G401 (cell line): ENCODE measurements at places on chromosomes 7 and 10.

GRCh38 chr10:21138769-21139340, 241.7 kb upstream of the NEBL start:
- DNase-seq = no peak

DNA sequence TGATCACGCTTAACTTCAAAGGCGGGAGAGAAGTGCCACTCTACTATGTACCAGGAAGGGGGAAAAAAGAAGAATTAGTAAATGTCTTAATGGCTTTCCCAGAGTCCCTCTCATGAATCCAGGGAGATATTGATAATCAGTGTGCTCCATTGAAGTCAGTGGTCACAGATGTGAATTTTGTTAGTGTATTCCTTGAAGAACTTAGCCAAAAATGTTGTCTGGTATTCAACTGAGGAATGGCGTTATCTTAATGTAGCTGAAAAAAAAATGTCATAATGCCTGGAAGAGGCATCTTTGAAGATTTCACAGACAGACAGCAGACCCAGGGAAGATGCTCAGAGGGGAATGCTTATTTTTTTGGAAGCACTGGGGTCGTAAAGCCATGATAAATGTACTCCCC, 250.4 kb downstream of the WDR11 start:
- DNase-seq = no peak

DNA sequence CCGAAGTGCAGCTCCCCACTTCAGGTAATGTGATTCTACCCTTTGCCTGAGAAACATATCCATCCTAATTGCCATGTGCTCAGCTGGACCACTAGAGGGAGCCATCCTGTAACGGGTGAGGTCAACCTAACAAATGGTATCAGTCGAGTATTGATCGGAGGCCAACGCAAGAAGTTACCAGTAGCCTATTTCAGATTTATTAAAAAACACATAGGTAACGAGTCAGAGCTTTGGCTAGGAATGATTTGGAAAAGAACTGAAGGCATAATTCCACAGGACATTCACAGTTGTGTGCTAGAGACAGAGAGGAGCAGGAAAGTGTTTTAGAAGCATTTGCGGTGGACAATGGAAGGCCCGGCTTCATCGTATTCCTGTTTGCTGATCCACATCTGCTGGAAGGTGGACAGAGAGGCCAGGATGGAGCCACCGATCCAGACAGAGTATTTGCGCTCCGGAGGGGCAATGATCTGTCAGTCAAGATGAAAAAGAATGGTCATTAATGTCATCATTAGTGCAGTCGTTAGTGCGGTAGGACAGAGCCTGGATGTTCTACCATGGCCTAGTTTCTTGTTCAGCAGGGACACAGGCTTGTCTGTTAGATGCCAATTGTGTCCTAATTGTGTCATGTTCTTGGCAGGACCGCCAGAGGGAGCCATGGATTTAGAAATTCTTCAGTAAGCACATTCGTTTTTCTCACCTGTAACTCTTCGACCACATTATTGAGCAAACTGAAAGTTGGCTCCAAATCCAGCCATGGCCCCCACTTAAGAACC, 17.5 kb downstream of the ACTA2 start:
- DNase-seq = peak; percentile 94

DNA sequence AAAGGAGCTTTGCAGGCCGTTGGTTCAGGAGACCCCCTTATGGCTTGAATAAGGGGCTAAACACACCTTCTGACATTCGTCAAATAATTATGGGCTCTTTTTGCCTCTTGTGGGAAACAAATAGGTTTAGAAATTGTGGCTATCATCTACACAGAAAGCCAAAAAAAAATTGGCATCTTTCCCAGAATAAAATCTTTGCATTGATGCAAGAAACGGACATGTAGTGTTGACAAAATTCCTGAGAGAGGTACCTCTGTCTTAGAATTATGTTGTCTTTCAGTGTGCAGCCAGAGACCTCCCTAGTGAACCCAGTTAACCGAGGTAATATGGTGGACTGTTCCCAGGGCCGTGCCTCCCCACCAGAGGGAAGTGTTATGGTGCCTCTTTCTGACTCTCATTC, 283.9 kb downstream of the SDHAF3 start:
- DNase-seq = no peak

GRCh38 chr10:124265391-124265745, 153.4 kb downstream of the OAT start:
- DNase-seq = no peak

DNA sequence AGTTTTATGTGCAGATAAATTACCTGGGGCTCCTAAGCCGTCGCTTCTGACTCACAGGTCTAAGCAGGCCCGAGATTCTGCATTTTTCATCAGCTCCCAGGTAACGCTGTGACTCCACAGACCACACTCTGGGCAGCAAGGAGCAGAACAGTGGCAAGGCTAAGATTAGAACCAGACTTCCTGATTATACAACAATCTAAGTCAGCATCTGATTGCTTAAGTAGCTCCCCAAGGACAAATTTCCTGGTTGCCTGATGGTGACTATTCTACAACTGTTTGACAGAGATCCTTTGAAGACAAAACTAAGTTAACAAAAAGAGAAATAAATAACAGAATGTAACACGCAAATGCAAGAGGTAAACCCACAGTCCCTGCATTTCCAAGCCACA, 69.0 kb downstream of the CREB3L2 start:
- DNase-seq = no peak

DNA sequence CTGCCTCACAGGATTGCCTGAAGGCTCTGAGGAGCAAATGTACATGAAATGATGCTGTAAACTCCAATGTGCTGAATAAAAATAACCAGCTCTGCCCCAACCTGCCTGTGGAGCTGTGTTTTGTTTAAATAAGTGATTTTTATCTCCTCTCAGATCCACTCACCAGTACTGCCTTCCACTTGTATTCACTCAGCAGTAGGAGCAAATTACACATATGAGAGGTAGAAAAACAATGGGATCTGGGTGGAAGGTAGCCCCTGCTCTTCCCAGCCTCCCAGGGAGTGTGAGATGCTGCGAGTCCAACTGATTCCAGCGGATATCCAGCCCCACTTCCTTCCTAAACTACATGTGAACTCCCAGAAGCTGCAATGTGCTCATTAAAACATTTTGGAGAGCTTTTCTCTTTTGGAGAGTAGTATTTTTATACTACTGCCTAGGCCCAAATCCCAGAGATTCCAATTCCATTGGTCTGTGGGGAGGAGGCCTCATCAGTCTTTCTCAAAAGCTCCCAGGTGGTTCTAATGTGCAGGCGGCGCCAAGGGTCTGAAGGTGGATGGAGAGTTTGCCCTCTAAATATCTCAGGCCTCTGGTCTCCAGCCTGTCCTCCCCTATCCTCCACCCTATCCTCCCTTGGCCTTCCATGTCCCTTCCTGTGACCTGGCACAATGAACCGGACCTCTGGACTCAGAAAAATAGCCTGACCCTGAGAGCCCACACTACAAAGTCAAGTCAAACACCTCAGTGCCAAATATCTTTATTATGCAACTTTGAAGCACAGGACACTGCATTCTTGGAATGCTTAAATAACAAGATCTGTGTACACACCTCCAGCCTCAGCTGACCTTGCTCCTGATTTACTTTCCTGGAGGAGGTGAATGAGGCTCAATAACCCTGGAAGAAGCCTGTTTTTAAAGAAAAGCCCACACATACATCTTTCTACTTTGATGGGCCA, 46.2 kb downstream of the CPVL start:
- DNase-seq = no peak

- DNase-seq = no peak
Measured at GRCh38 chr7:18808026-18808425, 309.4 kb downstream of the TWIST1 start.

GRCh38 chr10:119509909-119510451, 32.5 kb downstream of the RGS10 start:
- DNase-seq = no peak

GRCh38 chr7:29647020-29647654, 83.5 kb downstream of the PRR15 start:
- DNase-seq = no peak

DNA sequence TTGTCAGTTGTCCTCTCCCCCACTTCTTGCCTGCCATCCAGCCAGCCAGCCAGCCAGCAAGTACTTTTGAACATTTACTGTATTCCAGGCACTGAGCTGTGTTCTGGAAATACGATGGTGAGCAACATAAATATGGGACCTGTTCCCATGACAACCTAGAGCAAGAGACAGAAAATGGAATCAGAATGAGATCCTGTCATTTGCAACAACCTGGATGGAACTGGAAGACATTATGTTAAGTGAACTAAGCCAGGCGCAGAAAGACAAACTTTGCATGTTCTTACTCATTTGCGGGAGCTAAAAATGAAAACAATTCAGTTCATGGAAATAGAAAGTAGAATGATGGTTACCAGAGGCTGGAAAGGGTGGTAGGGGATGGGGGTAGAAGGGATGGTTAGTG, 140.7 kb downstream of the ICA1 start:
- DNase-seq = no peak

DNA sequence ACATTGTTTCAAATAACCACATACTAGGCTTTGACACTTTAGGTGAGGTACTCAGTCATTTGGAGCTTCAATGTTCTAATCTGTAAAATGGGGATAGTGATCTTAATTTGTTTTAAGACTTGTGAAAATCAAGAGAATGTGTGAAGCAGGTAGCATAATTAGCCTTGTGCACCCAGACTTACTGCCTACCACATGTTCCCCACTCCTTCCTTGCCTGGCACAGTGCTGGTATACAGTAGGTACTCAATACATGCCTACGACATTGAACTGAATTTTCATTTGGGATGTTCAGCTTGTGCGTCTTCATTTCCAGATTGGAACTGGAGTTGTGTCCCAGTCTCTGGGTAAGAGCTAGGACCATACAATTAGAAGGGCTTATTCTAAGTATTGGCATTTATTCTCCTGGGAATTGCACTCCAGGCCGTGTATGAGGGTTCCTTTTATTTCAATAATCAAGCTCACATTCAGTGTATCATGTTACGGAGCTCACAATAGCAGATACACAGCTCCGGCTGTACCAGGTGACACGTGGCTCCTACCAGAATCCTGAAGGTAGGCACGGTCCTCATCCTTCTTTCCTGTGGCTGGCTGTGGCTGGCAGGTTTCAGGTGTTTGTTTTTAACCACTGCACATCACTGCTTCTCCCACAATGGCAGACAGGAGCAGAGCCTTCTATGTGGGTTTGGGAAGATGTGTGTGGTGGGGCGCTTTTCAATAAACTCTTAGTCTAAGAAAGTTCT, 109.4 kb upstream of the PDCD4 start:
- DNase-seq = no peak

- DNase-seq = no peak
Measured at GRCh38 chr7:2459674-2460073, 16.5 kb downstream of the GRIFIN start.

DNA sequence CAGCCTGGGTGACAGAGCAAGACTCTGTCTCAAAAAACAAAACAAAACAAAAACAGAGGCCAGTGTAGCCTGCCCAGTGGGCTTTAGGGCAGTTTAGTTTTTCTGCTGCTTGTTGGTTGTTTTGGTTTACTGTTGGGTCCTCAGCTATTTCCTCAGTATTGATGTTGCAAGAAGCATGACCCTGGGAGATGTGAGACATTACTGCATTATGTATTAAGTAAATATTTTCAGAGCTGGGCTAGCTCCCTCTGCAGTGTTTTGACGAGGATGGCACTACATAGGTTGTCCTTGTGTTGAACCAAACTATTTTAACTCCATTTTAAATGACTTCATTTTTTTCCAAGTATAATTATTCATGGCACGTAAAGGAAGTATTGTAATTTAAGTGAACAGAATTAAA, 4.8 kb downstream of the AKAP9 start:
- DNase-seq = no peak

DNA sequence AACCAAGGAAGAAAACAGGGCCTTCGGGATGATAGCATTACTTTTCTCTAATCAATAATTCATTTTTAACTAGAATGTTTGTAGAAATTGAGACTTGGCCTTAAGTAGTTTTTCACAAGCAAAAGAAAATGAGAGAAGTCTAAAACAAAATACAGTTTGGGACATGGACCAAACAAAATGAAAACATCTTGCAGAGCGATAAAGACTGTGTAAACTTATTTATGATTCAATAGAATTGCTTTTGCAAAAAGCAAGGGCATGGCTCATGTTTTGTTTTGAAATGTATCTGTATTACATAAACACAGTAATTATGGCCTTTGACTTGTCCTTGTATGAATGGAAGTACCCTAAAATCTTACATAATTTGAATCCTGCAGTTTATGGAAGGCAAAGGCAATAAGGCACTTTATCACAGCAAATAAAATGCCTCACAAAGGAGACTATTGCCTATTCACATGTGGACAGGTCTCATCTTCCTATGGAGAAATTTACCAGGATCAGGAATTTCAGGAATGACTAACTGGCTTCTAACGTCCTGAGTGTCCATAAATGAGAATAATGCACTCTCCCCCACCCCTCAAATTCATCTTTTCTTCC, 295.2 kb downstream of the PTEN start:
- no peak for DNase-seq

DNA sequence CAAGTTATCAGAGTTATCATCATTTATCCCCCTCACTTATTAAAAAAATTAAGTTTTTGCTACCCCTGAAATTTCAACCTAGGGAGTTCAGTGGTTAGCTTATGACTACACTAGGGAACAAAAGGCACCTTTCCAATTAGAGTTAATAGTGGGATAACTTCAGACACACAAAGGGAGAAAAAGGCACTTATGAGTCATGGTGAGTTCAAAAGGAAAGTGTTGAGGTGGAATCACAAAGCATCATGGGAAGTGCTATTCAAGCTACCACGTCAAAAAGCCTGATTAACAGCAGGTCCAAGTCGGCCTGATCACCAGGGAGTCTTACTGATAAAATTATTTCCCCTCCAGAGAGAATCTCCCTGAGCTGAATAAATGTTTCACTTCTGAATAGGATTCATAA, 165.7 kb downstream of the C7orf25 start:
- DNase-seq = no peak

GRCh38 chr7:2640482-2640830, 8.7 kb downstream of the TTYH3 start:
- DNase-seq = peak; percentile 77

DNA sequence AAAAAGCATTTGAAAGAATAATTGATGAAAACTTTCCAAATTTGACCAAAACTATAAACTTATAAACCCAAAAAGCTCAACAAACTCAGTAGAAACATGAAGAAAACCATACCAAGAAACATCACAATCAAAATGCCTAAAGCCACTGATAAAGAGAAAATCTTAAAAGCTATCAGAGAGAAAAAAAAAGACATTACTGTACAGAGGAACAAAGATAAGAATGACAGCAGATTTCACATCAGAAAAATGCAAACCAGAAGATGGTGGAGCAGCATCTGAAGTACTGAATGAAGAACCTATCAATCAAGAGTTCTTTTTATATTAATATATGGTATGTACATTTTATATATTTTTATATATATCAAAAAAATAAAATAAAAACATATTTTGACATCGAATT, 2.4 kb upstream of the GPAM start:
- DNase-seq = no peak

GRCh38 chr7:142181211-142181610, 69.7 kb downstream of the MGAM2 start:
- DNase-seq = no peak

DNA sequence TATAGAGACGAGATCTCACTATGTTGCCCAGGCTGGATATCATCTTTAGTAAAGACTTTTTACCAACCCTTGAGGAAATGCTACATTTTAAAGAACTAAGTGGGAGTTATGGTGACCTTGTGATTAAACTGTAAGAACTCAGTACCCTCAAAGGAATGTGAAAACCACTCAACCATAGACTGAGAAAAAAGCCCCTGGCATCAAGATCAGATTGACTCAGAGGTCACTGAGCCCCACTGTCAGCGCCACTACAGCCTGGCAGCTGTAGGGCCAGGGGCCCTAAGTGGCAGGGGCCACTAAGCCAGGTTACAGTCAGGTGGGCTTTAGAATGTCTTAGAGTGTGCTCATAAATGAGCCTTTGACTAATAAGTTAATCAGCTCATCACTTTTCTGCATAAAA, 55.9 kb downstream of the APBB1IP start:
- DNase-seq = no peak
